MCF 10A (cell line): ENCODE measurements at places on chromosomes 7 and 10. TPM values are rescaled to one million over a fixed set of nuclear protein-coding genes. Genes with fewer than 3 reads are reported as not detected.

GRCh38 chr10:369684-370448, 234.6 kb downstream of the ZMYND11 start:
- no peak for DNase-seq

GRCh38 chr7:501526-501925, 18.1 kb downstream of the PDGFA start:
- DNase-seq: no peak

DNA sequence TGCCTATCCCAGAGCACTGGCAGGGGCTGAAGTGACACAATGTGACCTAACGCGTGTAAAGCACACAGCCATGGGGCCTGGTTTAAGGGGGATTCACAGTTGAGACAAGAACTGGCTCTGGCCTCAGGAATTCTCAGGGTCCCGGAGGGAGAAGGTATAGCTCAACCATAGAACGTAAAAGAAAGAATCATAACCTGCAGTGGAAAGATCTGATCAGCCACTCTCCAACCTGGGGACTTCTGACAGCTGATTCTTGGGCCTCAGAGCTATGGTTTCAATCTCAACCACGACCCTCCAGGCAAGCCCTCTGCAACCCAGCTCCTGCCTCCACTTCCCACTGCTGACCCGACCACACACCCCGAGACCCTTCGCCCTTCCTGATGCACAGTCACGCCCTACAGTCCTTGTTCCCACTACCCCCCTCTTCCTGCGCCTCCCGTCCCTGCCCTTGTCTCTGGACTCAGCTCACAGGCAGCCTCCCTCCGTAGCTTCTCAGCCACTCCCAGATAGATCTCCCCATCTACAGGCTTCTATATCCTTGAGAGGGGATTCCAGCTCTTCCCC, 245.2 kb downstream of the BUB3 start:
- no peak for DNase-seq

DNA sequence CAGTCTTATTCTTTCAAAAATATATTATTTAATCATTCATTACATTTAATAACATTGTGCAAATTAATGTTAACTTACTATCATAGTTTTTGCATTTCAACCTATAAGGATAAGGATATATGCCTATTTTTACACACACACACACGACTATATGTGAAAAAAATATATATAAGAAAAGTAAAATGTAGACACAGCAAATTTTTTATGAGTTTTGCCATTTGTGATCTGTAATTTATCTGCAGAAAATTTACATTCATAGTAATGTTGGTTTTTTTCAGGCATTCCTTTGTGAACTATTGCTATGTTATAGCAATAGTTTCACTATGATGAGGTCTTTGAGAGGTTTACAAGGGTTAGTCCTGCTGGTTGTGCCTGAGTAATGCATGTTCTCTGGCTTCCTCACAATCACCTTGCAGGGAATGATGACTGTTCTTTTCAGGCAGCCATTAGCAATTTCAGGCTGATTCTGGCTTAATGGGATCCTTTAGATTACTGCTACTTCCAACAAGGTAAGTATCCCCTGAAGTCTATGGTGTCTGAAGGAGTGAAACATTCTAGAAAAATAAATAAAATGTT, 183.7 kb upstream of the CDK1 start:
- DNase-seq: no peak

DNA sequence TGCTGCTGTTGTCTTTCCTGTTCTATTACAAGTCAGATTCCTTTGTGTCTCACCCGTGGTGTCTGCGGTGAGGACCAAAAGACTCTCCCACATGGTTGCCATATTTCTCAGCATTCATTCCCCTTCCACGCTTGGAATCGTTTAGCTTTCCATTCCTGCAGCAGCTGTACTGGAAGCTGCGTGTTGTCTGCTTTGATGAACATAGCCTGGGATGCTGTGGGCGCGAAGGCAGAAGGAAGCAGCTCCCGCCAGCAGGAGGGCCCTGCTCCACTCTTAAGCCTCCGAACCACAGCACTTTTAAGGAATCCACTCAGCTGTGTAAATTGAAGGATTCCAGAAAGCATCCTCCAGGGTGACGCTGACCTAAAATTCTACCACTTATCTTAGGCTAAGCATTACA, 303.6 kb upstream of the PITRM1 start:
- DNase-seq: no peak

DNA sequence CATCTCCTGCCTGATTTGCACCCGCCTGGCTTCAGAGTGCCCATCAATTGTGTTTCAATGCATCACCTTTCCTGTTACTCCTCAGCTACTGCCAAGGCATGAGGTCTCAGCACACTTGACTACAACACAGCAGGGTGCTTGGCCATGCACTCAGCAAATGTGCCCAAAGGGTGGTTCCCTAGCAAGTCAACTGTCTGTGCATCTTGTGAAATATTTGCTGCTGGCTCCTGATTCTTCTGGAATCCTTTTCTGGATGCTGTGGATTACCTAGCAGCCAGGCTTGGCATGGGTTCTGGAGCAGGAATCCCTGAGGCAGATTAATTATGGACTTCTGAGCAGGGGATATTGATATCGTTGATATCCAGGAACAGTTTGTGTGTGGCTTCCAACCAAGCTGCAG, 662.6 kb upstream of the MGMT start:
- DNase-seq: no peak

The CNTNAP2 gene
- total RNA-seq: 1.0 and 1.1 TPM in 2 replicates

The MEOX2 gene
- total RNA-seq: not detected in 2 replicates

The PAPOLB gene
- total RNA-seq: not detected in 2 replicates

The ACTR3C gene
- total RNA-seq: 3.5 and 3.6 TPM in 2 replicates
